ENCODE measurements at places on chromosomes 4 and X.

DNA sequence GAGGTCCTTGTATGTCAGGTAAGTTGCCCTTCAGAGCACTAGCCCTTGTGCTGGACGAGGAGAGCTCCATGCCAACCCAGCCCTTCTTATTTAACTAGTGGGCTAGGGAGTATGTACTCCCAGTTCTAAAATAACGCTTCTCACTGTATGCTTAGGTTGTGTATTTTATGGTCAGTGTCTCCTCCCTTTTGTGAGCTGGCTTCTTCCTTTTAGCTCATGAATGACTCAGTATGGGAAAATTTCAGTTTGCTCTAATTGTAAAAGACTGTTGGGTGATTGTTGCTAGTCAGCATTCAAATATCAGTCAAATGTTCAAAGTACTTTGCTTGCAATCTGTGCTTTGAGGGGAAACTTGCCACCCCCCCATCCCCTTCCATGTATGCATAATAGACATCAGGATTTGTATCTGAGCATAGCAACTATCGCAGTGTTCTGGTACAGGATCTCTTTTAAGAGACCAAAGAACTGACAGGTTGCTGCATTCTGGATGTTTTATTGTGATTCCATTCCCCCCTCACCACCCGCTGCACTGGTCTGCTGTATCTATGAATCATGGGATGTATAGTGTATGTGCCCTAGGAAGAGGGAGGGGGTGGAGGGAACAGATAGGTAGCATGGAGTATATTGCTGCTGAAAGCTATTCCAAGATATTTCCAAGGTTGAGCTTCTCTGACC lies 34.7 kb downstream of the DLG3 start:
- no peak for DNase-seq

DNA sequence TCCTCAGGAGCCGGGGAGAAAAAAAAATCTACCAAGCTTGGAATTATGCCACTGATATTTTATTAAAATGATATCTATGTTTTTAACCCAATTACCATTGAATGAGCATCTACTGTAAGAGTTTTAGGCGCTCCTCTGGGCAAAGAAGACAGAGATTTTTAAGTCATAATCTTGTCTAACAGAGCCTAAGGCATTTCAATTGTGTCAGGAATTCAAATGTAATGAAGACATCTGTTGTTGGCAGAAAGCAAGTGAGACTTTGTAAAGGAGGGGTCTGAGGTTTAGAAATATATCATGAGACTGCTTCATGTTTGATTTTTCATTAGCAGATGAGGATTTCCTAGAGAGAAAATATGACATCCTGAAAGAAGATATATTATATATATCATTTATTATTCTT lies 1158.1 kb downstream of the FSTL5 start:
- no peak for DNase-seq

GRCh38 chr4:38762560-38762959 lies 20.2 kb downstream of the TLR10 start:
- DNase-seq: no peak

DNA sequence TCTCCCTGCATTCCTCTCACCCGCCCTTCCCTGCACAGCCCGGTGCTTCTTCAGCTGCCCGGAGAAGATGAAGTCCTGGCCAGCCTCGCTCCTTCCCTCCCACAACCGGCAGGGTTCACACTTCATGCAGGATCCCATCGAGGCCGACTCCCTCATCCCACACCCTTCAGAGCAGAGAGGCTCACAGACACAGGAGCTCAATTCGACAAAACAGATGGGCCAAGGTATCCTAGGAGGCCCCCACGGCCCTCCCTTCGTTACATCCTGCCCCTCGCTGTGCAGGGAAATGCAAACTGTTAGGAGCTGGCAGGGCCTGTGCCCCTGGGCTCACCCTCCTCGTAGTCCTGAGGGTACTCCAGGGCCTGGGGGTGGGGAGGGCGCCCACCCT lies 238.1 kb downstream of the DHRSX start:
- DNase-seq: no peak

DNA sequence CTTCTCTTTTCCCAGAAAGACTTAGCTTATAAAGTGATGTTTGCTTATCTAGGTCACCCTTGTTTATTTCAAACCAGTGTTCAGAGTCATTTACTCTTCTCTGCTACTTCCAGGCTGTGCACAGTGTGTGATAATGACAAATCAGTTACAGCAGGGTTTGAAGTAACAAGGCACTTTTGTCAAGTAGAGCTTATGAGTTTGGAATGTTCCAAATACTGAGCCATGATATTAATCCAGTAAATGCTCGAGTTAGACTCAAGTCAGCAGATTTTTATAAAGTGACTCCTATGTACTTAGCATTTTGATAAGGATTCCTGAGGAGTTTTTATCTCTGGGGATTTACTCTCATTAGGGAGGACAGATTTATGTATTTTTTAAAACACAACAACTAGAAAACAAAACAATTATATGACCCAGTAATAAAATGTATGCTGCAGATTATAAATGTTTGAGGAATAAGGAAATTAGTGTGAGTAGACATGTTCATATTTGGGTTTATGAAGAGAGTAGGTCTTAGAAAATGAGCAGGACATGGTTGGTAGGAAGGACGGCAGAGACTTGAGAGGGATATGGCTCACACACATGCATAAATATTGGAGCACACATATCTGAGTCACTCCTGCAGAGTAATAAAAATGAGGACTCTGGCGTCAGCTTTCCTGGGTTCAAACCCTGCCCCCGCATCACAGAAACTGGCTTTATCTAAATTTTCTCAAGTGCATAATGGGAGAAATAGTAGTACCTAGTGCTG lies 271.2 kb downstream of the FBXO8 start:
- DNase-seq: no peak

DNA sequence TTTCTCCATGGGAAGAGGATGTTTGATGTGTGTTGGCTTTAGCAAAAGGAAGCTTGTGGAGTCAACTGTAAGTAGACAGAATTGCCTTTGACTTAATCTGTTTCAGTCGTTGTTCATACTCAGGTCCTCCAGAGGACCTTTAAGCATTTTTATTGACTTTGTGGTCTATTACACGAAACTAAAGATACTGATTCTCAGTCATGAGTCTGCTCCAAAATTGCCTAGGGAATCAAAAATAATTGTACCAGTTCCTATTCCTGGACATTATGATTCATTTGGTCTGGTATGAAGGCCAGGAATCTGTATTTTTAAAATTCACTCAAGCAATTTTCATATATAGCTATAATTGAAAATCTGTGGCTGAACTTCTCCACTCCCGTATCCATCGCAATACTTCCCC lies 38.6 kb downstream of the AR start:
- no peak for DNase-seq

GRCh38 chr4:186904101-186904500 lies 180.4 kb upstream of the FAT1 start:
- DNase-seq: no peak
